ENCODE measurements at places on chromosomes 12 and 14. TPM values are rescaled to one million over a fixed set of nuclear protein-coding genes. Genes with fewer than 3 reads are reported as not detected.

GRCh38 chr12:51383269-51383905, 7.8 kb downstream of the GALNT6 start:
- no peaks in the 10 kb centered on the region for H3K27me3 ChIP-seq
- H3K4me1 ChIP-seq, result peaks cover 24% of the 10 kb centered on the region
- DNase-seq, result no peak
- H3K27ac ChIP-seq, result no peak overlapping the region

- H3K36me3 ChIP-seq, result no peaks in the 10 kb centered on the region
- H3K4me3 ChIP-seq, result no peak overlapping the region
- H3K27ac ChIP-seq, result no peak overlapping the region
- no peaks in the 10 kb centered on the region for H3K27me3 ChIP-seq
- no peak for DNase-seq
These were observed 889.3 kb downstream of the BCL11B start for GRCh38 chr14:98382662-98383061.

SIX6 gene
- total RNA-seq, result not detected

OR4K13 gene
- not detected for total RNA-seq
